ENCODE measurements at places on chromosomes 1 and 21. TPM values are rescaled to one million over a fixed set of nuclear protein-coding genes. Genes with fewer than 3 reads are reported as not detected.

The CTTNBP2NL gene
- total RNA-seq, result 56.3 TPM

The SV2A gene
- total RNA-seq, result 0.86 TPM

DNA sequence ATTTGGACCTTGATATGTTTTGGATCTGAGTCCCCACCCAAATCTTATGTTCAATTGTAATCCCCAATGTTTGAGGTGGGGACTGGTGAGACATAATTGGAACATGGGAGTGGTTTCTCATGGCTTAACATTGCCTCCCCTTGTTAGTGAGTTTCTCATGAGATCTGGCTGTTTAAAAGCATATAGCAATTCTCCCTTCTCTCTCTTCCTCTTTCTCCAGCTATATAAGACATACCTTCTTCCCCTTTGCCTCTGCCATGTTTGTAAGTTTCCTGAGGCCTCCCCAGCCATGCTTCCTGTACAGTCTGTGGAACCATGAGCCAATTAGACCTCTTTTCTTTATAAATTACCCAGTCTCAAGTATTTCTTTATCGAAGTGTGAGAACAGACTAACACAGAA, 692.4 kb downstream of the KCNT2 start:
- DNase-seq, result no peak

DNA sequence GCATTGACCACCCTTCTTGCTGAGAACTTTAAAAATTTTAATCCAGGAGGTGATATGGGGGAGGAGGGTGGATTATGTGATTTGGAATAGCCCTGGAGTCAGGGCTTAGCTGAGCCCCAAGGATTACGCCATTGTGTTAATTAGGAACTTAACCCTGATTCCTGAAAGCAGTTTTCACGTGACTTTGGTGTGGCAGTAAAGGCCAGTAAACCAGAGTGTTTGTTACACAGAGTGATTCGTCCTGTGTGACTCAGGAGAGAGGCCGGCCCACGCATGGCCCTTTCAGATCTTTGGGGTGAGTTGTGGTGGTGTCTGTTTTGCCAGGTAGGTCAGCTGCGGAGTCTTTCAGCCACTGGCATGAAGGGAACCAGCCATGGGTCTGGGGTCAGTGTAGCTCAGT, 107.6 kb downstream of the NOS1AP start:
- no peak for DNase-seq

GRCh38 chr1:36560621-36561360, 78.1 kb upstream of the CSF3R start:
- DNase-seq, result peak; percentile 30

GRCh38 chr1:6486433-6487011, 4.9 kb downstream of the PLEKHG5 start:
- DNase-seq, result peak; percentile 90

GRCh38 chr1:9183898-9184297, 50.7 kb upstream of the H6PD start:
- DNase-seq, result no peak

GRCh38 chr1:31585736-31586365, 9.5 kb downstream of the TINAGL1 start:
- DNase-seq, result no peak

GRCh38 chr1:200471739-200472138, 61.9 kb upstream of the ZNF281 start:
- DNase-seq, result no peak

- DNase-seq, result no peak
Measured at GRCh38 chr1:16237343-16237830, 404 bp upstream of the CPLANE2 start.

DNA sequence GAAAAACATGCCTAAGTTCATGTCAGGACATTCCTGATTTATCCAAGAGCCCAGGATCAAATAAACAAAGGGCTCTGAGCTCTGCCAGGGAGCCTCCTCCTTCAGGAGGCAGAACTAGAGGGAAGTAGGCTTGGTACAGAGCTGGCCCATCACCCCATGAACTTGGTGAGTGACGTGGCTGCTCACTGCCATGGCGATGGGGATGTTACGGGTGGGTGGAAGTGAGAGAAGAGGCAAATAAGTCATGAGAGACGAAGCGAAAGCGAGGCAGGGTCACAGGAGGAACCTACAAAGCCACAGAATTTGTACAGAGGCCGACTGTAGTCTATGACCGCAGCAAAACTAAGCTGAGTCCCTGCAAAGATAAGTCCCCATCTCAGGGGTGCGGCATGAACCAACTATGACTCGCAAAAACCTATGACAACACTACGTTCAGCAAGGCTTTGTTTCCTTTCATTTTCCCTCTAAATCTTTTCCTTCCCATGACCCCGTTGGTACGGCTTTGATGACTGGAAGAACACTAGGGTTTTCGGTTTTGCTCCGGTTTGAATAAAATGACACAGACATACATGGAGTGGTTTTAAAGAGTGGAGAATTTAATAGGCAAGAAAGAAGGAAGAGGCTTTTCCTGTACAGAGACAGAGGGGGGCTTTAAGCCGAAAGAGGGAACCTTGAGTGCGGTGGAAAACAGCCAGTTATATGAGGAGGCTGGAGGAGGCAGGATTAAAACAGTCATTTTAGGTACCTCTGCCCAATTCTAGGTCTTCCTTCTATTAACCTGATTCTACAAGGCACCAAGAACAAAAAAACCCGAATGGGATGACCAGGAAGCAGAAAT, 74.1 kb downstream of the CD46 start:
- DNase-seq, result peak; percentile 90

The CNIH3 gene
- total RNA-seq, result 2.1 TPM

- DNase-seq, result no peak
Measured at GRCh38 chr1:92949937-92950817, 11.1 kb downstream of the DIPK1A start.

GRCh38 chr1:43358121-43358745, 548 bp upstream of the CDC20 start:
- no peak for DNase-seq

GRCh38 chr1:17307946-17308345, at the start of gene PADI4:
TSS of gene PADI4 (plus strand) at chr1:17308197. CDS start at chr1:17308223, 26 bp downstream.
- DNase-seq, result peak; percentile 56

DNA sequence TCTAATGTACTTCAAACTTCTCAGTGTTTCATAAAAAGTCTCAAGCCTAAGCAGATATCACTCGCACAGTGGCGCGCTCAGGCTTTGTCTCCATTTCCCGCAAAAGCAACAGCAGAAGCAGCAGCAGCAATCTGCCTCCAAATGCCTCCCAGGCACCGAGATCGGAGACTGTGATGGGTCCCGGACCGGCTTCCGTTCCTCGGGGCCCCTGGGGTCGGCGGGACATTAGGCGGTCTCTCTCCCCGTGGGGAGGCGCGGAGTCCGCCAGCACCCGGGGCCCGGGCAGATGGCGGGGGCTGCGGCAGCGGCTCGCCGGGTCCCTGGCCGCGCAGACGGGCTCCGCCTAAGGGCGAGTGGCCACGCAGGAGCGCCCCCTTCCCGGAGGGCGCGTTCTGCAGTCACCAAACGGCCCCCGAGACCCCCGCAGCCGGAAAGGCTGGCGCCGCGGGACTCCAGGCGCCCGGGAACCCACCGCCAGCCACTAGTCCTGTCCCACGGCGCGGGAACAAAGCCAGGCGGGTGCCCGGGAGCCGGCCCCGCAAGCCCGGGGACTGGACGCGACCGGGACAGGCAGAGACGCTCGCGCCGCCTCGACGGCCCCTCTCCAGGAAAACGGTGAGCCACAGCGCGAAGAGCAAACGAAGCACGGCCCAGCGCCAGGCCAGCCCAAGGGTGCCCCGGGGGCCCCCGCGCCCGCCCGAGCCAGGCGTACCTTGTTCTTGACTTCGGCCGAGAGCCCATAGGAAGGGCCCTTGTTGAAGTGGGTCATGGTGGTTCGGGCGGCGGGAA, 590 bp downstream of the CNN3 start:
- DNase-seq, result peak; percentile 65

The NDC1 gene
- 9.9 TPM for total RNA-seq

The DENND2D gene
- total RNA-seq, result 113 TPM

The VANGL1 gene
- 10.9 TPM for total RNA-seq

DNA sequence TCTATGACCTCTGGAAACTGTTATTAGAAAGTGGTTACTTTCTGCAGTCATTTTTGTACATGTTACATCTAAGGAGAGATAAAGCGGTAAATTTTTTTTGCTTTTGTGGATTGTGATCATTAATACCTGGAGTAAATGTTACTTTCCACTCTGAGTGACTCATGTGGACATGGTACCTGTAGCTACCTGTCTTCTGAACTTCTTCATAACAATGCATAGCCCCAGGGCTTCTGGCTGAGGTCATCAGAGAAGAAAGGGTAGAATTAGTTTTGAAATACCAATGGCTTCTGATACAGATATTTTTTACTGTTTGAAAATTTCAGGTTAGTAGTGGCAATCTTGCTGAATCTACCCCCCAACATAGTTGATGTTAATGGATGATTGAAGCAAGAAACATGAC, 489.3 kb downstream of the RWDD3 start:
- no peak for DNase-seq

- DNase-seq, result no peak
Measured at GRCh38 chr1:121471523-121471922, 286.7 kb downstream of the SRGAP2C start.

The DBT gene
- total RNA-seq, result 17.4 TPM

The ST6GALNAC5 gene
- 16.3 TPM for total RNA-seq

The CLIC6 gene
- 23.5 TPM for total RNA-seq

DNA sequence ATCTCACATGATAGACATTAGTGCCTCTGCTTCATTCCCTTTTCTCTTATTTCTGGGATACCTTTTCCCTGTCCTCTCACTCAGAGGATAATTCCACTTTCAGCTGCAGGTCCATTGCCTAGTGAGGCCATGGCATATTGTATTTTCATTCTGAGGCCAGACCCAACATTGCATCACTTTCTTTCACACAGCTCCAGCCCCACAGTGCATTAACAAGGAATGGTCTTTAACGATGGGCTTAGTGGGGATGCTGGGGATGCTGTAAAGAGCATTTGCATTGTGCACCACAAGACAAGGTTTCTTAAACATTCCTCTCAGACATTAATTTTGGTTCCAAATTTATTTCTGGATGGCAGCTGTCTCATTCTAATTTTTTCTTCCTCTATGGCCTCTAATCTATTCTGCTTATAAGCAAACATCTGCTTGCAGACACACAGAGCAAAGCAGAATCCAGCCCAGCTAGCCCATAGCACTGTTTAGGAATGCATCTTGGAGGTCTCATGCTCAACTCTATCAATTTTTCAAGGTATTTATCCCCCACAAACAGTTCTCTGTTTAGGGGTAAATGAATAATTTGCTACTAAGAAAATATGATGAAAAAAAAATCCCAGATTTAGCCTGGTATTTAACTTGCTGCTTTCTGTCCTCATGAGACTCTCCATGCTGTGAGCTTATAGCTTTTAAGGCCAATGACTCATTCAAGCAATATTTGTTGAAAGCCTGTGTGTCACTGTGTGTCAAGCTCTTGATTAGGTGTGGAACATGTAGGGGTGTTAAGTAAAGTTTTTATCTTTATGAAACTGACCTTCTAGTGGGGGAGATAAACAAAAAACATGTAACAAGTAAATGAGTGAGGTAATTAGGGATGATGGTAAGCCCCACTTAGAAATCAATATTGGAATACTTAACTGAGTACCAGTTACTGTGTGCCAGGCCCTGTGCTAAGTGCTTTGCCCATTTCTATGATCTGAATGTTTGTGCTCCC, 44.5 kb upstream of the CCDC190 start:
- no peak for DNase-seq

DNA sequence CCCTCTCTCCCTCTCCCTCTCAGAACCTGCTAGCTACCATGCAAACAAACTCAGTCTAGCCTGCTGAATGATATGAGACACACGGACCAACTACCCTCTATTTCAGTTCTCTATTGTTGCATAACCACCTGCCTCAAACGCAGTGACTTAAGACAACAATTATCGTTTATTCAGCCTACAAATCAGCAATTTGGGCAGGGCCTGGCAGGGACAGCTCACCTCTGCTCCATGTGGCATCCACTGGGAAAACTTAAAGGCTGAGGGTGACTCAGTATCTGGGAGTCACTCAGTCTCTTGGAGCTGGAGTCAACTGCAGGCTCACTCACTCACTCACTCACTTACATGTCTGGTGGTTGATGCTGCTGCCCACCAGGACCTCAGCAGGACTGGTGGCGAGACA, 121.3 kb downstream of the SEC16B start:
- DNase-seq, result no peak

DNA sequence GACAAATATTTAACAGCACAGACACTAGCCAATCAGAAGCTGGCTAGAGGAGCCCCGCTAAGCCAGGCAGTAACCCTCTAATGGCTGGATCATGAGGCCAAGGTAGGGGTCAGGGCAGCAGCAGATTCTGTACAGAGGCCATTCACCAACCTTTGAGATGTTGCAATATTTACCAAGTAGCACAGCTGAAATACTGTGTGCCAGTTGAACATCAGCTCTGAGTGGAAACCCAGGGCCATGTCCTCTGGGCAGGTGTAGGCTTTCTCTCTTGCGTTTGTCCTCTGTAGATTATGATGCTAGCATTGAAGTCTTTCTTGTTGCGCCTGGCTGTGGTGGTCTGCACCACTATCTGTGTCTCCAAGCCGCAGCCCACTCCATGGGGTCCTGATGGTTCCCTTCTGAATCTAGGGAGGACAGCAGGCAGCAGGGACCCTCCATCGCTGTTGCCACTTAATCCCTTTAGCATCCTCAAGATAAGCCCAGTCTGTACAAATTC, 2.5 kb upstream of the COG2 start:
- no peak for DNase-seq

- DNase-seq, result peak; percentile 65
Measured at GRCh38 chr1:24300971-24301784, 18.0 kb upstream of the GRHL3 start.

The ZBTB8OS gene
- 55.9 TPM for total RNA-seq

- no peak for DNase-seq
Measured at GRCh38 chr1:8408151-8408839, 90.4 kb downstream of the SLC45A1 start.

Measured in lower lobe of right lung (tissue), 2 donors.